ENCODE measurements at places on chromosomes 4 and X. TPM values are rescaled to one million over a fixed set of nuclear protein-coding genes. Genes with fewer than 3 reads are reported as not detected.

DNA sequence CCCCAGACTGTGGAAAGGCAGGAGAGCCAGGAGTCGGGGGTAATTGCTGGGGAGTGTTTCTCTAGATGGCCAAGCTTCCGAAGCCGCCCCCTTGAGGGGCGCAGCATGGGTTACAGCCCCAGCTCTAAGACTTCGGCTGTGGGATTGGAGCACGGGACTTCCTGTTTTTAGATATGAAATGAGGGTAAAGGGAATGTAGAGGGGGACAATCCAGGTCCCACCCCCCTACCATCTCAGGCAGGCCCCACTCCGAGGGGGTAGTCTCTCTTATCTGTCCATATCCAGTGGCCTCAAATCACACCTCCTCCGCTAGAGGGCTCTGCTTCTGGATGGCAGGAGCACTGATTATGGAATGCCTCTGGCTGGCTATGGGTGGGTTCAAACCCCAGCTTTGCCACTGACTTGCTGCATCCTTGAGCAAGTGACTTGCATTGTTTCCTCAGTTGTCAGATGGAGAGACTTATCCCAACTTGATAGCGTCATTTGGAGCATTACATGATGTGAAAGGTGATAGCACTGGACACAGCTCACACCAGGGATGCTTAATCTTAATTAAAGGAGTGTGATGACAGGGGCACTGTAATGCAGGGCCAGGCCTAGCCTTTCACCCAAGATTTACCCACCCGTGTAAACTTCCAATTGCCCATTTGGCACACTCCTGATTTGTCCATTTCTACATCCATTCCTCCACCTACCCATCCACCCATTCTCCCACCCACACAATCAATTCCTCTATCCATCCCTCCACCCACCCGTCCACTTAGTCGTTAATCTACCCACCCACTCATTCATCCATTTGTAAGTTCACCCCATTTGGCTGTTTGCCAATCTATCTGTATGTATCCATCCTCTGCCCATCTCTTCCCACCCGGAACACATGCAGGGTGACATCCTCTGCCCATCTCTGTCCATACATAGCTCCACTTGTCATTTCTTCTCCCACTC lies 848 bp upstream of the KCND1 start:
- DNase-seq, result no peak

DNA sequence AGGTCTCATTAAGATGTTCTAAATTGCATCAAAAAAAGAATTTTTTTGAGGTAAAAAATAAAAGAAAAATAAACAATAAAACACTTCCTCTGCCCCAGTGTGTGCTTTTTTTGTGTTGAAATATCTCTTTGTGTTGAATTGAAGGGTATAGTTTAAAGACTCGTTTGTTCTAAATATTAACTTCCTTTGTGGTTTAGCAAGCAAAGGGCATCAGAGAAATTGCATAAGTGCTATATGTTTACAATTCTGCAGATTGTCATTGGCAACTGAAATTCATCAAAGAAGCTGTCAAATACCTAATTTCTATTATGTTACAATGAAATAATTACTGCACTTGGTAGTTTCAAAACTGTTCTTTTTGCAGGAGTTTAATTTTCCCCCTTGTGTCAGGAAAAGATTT lies 260.5 kb downstream of the DKK2 start:
- no peak for DNase-seq

DNA sequence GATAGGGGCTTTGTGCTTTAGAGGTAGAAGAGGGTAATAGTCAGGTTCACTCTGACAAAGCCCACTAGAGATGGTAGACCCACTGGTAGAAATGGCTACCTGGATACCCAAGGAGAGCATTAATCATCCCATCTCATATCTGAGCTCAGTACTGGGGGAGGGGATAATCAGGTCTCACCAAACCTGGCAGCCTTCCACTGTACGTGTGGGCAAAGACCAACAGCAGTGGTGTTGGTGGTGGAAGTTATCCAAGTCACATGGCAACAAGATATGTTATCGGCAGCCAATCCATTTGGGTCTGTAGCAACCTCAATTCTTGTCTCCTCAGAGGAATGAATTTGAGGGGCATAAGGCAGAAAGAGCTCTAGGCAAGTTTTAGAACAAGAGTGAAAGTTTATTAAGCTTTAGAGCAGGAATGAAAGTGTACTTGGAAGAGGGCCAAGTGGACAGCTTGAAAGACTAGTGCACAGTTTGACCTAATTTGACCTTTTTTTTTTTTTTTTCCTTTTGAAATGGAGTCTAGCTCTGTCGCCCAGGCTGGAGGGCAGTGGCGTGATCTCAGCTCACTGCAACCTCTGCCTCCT lies 67.0 kb upstream of the CXCL13 start:
- no peak for DNase-seq

GRCh38 chr4:89157488-89158024 lies 46.2 kb downstream of the TIGD2 start:
- no peak for DNase-seq

GRCh38 chrX:142040906-142041305 lies 137.2 kb downstream of the MAGEC1 start:
- DNase-seq, result no peak

- DNase-seq, result no peak
Observed at GRCh38 chr4:47791965-47792364, 45.9 kb downstream of the CORIN start.

DNA sequence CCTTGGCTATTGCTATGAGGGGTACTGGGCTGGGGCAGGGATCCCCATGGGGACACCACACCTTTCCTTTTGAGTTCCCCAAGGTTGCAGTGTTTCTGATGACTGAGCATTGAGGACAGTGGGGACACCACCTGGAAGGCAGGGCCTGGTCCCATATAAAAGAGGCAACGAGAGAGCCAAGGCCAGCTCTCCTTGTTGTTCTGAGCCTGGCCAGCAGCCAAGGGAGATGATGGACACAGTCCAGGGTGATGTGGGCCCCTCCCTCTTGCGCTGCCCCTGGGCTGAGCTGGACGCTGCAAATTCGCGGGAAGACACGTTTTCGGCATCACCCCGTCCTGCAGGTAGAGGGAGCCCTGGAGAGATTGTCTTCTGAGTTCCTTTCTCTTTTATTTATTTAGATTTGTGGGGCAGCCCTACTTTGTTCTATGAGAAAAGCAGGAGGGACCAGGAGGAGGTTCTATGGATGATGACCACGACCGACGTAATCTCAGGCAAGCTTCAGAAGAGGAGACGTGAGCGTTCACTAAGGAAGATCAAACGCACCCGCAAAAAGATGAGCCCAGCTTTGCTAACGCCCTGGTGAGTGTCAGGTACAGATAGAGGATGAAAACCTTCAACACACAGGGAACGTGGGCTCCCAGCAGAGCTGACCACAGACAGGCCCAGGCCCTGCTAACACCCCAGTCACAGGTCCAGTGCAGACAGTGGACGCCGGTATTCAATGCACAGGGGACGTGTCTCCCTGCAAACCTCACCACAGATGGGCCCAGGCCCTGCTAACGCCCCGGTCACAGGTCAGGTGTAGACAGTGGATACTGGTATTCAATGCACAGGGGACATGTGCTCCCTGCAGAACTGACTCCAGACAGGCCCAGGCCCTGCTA lies 97.4 kb downstream of the SHOX start:
- DNase-seq, result peak; percentile 78

GRCh38 chr4:155799116-155799793 lies 40.4 kb downstream of the GUCY1B1 start:
- DNase-seq, result no peak

DNA sequence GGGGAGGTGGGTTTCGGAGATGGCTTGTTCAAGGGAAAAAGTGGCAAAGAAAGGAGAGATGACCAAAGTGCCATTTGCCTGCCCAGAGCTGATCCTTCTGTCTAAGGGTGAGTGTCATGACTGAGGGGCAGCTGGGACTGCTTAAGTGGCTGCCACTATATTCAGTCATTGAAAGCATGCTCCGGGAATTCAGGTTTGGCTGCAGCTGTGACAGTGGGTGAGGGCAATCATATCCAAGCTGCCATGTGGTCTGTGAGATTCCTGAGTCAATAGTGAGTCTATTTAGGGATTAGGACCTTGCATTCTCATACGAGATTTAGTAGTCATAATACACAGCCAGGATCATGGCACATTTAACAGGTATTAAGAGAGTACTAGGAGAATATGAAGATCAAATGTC lies 138.8 kb upstream of the BANK1 start:
- no peak for DNase-seq

DNA sequence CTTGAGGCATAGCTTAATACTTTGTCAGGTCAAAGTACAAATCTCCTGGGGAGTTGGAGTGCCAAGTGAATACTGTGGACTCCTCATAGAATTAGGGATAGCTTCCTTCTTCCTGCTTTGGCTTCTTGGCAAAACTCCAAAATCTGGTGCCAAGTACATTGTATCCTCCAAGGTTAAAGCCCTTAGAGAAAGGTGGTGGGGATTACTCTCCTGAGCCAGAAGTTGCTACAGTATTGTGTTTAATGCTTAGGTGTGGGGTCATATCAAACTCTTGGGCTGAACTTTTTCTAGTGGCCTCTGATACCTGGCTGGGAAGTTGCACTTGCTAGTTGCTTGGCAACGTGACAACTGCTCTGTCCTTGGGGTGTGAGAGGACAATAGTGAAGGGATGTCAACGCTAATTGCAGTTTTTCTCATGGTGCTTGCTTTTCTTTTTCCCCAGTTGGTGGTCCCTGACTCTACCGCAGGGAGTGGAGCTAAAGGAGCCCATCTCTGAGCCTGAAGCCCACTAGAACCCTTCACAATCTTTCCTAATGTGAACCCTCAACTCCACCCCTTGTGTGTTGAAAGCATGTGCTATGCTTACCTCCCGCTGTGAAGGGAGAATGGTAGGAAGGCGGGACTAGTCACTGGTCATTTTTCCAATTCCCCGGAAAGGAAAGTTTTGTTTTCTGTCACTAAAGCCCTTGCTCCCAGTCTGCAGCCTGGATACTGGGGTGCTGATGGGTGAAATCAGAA lies 35.5 kb downstream of the DLG3 start:
- DNase-seq, result no peak

- no peak for DNase-seq
Observed at GRCh38 chrX:84710611-84711010, 208.4 kb upstream of the HDX start.

DNA sequence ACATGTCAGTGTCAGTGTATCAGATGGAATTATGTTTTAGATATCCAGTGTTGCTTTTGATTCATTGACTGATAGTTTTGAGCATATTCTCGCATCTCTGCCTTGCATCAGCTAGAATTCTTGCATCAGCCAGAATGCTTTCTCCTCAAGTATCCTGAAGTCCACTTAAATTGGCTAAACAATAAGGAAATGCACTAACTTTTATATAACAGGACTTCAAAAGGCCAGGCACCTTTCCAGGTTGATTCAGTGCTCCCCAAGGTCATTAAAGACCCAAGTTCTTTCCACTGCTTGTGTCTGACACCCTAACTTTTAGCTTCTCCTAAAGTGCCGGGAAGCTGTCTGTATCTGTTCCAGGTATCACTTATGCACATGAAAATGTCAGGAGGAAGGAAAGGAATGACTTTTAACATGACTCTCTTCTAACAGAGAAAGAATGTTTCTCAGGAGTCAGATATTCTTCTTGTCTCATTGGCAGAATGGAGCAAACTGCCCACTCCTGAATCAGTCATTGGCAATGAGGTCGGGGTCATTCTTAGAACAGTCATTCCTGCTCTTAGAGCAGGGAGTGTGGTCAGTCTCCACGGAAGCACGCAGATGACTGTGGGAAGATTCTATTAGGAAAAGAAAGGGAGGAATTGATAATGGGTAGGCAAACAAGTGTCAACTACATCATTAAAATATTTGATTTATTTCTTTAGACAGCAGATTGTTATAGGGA lies 92.9 kb upstream of the TLL1 start:
- DNase-seq, result no peak

DNA sequence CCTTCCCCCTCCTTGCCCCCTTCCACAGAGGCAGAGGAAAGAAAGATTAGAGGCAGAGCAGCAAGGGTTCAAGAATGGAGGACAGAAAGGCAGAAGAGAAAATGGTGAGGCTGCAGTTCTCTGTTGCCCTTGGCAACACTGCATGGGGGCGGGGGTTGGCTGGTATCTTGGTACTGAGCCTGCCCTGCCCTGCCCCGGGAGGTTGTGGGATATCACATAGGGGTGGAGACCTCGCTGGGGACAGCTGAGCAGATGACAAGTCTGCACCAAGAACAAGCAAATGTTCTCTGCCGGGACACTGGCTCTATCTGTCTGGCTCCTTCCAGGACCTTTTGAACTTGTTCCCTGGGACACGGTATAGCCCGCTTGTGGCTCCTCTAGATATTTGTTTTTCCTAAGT lies 39.8 kb downstream of the NHS start:
- no peak for DNase-seq

GRCh38 chr4:168755598-168756477 lies 254.2 kb downstream of the CBR4 start:
- no peak for DNase-seq

GRCh38 chr4:172356016-172356415 lies 542.8 kb downstream of the GALNTL6 start:
- no peak for DNase-seq

- DNase-seq, result no peak
Observed at GRCh38 chrX:126165721-126166461, at the start of gene DCAF12L2. Gene DCAF12L2, minus strand, starts transcription at chrX:126166289. Its CDS starts 365 bp downstream, at chrX:126165924.

DNA sequence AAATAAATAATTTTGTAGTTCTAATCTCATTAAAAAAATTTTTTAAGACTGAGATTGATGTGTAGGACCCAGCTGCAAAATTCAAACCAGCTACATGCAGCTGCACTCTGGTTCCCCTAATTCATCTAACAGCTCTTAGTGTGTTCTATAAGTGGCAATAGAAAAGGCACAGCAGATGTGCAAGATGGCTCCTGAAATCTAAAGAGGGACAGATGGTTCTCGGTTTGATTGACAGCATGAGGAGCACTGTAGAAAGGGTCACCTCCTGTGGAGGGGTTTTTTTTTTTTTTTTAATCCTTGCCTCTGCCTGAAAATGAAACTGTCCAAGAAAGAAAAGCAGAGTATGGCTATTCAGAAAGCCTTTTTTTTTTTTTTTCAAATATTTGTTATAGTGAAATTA lies 16.9 kb upstream of the OCIAD1 start:
- no peak for DNase-seq

- no peak for DNase-seq
Observed at GRCh38 chr4:110753466-110753865, 130.6 kb upstream of the PITX2 start.

DNA sequence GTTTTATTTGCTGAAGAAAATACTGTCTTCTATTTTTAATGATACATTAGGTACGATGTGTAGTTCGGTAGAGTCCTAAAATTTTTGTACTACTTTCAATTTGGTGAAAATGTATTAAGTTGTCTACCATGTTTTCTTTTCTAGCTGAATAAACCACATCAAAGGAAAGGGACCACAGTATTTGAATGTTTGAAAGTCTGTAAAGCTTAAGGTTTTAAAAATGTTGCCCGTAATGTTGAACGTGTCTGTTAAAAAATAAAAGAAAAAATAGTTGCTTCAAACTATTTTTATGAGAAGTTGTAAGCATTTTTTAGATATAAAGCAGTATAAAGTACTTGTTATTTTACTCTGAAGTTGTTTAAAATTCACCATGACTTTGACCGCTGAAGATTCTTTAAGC lies 3.2 kb downstream of the CDKN2AIP start:
- DNase-seq, result no peak

GRCh38 chr4:147381749-147382148 lies 99.1 kb upstream of the EDNRA start:
- no peak for DNase-seq

PAGE1 gene
- not detected for total RNA-seq

ALB gene
- total RNA-seq, result 0.48 TPM

MAML3 gene
- total RNA-seq, result 7.3 TPM

SMR3B gene
- total RNA-seq, result not detected

ZFP42 gene
- not detected for total RNA-seq

MAGT1 gene
- total RNA-seq, result 56.5 TPM

ZAR1 gene
- total RNA-seq, result not detected

DYNLT3 gene
- 30.0 TPM for total RNA-seq

USP17L15 gene
- total RNA-seq, result not detected

HSD17B13 gene
- total RNA-seq, result 1.4 TPM

H2BW2 gene
- total RNA-seq, result not detected

ZNF185 gene
- total RNA-seq, result 6.3 TPM

TMEM35A gene
- total RNA-seq, result 0.19 TPM

All from mesenteric fat pad (tissue), 1 donor.